ENCODE measurements at places on chromosomes 16 and 17. TPM values are rescaled to one million over a fixed set of nuclear protein-coding genes. Genes with fewer than 3 reads are reported as not detected.
A peak's percentile ranks its signal among the peaks of the same experiment; 100 is the strongest.

Gene RPRML
- total RNA-seq = 0.43 TPM

DNA sequence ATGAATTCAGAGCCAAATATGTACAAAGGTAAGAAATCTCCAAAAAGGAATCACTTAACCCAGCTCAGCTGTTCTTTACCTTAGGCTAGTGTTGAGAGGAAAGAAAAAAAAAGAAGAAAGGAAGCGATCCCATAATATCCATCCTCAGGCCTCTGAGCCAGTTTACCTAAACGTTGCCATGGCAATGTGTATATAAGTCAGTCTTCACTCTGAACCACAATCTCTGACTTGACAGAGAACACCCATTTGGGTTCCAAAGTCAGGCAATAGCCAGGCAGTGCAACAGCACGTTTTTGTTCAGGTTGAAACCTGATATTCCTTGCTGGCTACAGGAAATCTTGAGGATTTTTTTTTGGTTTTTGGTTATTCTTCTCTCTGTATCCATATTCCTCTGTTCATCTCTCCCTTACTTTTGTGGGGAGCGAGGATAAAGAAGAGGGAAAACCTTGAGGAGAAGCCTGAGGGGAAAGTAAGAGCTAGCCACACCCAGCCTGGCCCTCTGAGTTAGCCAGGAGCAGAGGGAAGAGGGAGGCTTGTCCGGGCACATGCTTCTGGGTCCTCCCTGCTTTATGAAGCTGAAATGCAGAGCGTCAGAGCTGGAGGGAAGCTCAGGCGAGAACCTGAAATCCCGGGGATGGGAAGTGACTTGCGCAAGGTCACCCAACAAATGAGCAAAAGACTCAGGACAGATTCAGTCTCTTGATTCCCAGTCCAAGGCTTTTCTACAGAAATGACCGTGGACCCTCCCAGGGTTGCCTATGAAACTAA is 152.7 kb downstream of the SOX9 start:
- H3K4me3 ChIP-seq = no peak overlapping the region
- no peak overlapping the region for H3K27ac ChIP-seq
- H3K27me3 ChIP-seq = no peaks in the 10 kb centered on the region
- no peaks in the 10 kb centered on the region for H3K36me3 ChIP-seq
- no peaks in the 10 kb centered on the region for H3K4me1 ChIP-seq

DNA sequence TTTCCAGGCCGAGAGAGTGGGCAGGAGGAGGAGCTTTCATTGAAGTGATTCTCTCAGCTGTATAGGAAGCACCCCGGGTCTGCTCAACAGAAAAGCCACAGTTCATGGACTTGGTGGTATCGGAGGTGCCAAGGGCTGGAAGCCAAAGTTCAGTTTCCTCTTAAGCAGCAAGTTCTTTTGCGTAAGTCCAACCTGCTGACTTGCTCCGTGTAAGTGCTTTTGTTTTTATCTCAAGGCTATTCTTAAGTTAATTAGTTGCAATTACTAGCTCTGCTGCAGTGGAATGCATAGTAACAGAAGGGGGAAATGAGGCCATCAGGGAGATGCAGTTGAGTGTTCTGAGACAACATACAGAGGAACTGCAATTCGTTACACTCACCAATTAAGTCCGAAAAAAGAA is 44.6 kb downstream of the SMIM36 start:
- H3K27me3 ChIP-seq = no peaks in the 10 kb centered on the region
- no peak overlapping the region for H3K4me3 ChIP-seq
- H3K4me1 ChIP-seq = no peaks in the 10 kb centered on the region
- no peaks in the 10 kb centered on the region for H3K36me3 ChIP-seq
- DNase-seq = no peak
- no peak overlapping the region for H3K27ac ChIP-seq

Gene C17orf107
- total RNA-seq = not detected

Gene MYH1
- 3,329 TPM for total RNA-seq

DNA sequence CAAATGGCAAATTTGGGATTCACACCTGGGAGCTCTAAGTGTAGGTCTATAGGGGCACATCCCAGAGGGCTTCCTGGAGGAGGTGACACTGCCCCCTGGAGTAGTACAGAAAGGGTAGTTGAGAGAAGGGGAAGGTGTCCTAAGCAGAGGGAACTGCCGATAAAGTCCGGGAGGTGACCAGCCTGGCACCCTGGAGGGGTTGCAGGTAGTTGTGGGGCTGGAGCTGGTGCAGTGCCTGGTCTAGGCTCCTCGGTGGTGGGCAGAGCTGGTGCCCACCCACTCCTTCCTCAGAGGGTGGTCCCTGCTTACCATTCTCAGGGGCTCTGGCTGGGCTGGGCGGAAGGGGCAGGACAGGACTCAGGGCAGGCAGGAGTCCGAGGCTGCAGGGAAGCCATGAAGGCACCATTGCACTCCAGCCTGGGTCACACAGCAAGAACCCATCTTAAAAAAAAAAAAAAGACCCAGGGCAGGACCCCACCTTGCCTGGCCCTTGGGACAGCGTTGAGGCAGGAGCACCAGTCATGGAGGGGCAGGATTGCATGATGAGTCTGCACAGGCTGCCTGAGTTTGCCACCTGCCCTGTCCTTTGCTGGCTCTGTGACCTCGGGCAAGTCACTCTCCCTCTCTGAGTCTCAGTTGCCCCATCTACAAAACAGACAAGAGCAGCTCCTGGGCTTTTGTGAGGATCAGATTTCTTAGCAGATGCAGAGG is 43.8 kb downstream of the LAT start:
- no peak overlapping the region for H3K4me3 ChIP-seq
- H3K27me3 ChIP-seq = no peaks in the 10 kb centered on the region
- H3K4me1 ChIP-seq = no peaks in the 10 kb centered on the region

GRCh38 chr17:75492555-75493168 is 22.7 kb downstream of the CASKIN2 start:
- H3K36me3 ChIP-seq = no peaks in the 10 kb centered on the region
- peaks cover 35% of the 10 kb centered on the region for H3K4me1 ChIP-seq
- H3K4me3 ChIP-seq = no peak overlapping the region
- no peak overlapping the region for H3K27ac ChIP-seq
- DNase-seq = no peak

GRCh38 chr16:4693956-4694641 is 737 bp downstream of the NUDT16L1 start:
- peaks cover 11% of the 10 kb centered on the region for H3K4me1 ChIP-seq
- DNase-seq = peak; percentile 57
- peak overlapping the region; percentile 92 for H3K4me3 ChIP-seq
- H3K27me3 ChIP-seq = no peaks in the 10 kb centered on the region

GRCh38 chr17:64103391-64104364 is 26.3 kb downstream of the ERN1 start:
- H3K4me3 ChIP-seq = no peak overlapping the region
- H3K27me3 ChIP-seq = no peaks in the 10 kb centered on the region
- DNase-seq = no peak
- H3K27ac ChIP-seq = no peak overlapping the region

- H3K27me3 ChIP-seq = no peaks in the 10 kb centered on the region
- no peak overlapping the region for H3K27ac ChIP-seq
- H3K36me3 ChIP-seq = no peaks in the 10 kb centered on the region
- no peak for DNase-seq
- no peaks in the 10 kb centered on the region for H3K4me1 ChIP-seq
- H3K4me3 ChIP-seq = no peak overlapping the region
Measured at GRCh38 chr17:51422634-51423033, 162.3 kb downstream of the UTP18 start.

Gene TOX3
- not detected for total RNA-seq

DNA sequence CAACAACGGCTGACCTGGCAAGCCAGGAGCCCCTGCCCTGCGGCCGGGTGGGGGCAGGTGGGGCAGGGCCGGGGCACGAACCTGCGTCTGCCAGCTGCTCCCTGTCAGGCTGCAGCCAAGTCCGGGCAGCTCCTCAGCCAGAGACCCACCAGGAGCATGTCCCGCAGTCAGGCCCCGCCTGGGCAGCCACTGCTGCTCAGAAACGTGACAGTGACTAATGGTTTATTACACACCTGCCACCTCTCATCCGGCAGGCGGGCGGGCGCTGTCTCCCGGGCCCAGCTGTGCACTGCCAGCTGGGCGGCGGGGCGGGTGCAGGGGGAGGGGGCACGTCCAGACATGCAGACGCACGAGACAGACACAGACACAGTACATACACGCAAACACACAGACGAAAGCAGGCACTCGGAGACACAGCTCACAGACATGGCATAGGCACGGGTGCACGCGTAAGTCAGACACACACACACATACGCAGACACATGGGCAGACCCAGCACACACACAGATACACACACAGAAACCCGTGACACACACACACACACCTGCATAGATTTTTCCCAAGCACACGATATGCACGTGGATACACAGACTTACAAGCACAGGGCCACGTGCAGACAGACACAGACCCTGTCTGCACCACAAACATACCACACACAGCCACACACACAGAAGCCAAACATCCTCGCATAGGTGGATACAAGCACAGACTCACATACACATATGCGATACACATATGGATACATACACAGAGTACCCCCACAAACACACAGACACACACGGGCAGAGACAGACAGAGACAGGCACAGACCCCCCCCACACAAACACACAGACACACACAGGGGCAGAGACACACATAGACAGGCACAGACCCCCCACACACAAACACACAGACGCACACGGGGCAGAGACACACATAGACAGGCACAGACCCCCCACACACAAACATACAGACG is 248.3 kb upstream of the CIBAR2 start:
- peak; percentile 63 for DNase-seq
- peaks cover 26% of the 10 kb centered on the region for H3K4me1 ChIP-seq
- no peak overlapping the region for H3K4me3 ChIP-seq
- peaks cover 6% of the 10 kb centered on the region for H3K36me3 ChIP-seq

- H3K27ac ChIP-seq = no peak overlapping the region
- no peaks in the 10 kb centered on the region for H3K36me3 ChIP-seq
- H3K4me1 ChIP-seq = peaks cover 14% of the 10 kb centered on the region
Measured at GRCh38 chr17:73071066-73071999, 21.2 kb downstream of the SLC39A11 start.

Gene HOXB8
- total RNA-seq = not detected

- peak overlapping the region; percentile 82 for H3K27ac ChIP-seq
- no peaks in the 10 kb centered on the region for H3K27me3 ChIP-seq
- H3K4me3 ChIP-seq = no peak overlapping the region
- DNase-seq = peak; percentile 66
Measured at GRCh38 chr17:50133028-50133768, 3.2 kb upstream of the SAMD14 start.

DNA sequence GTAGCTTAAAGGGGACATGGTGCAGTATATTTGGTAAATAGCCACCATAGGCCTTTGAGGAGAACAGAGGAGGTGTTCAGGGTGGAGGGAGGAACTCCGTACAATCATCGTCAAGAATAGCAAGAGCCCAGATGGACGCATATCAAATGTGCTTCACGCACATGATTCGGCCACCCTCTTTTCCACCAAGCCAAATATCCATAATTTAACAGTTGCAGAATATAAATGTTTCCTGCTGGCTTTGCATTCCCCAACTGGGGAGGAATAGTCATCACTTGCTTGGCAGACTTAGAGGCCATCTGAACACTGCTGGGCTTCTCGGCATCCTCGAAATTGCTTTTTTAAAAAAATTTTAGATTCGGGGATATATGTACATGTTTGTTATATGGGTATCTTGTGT is 111.9 kb upstream of the ERCC4 start:
- no peaks in the 10 kb centered on the region for H3K4me1 ChIP-seq
- no peak for DNase-seq
- H3K27me3 ChIP-seq = no peaks in the 10 kb centered on the region
- H3K27ac ChIP-seq = no peak overlapping the region
- H3K4me3 ChIP-seq = no peak overlapping the region

- no peaks in the 10 kb centered on the region for H3K36me3 ChIP-seq
- H3K4me1 ChIP-seq = peaks cover 49% of the 10 kb centered on the region
- no peaks in the 10 kb centered on the region for H3K27me3 ChIP-seq
- peak overlapping the region; percentile 86 for H3K27ac ChIP-seq
- peak; percentile 71 for DNase-seq
Measured at GRCh38 chr17:2406903-2407790, 6.3 kb upstream of the MNT start.

GRCh38 chr16:80006241-80007215 is 406.0 kb upstream of the MAF start:
- peaks cover 2% of the 10 kb centered on the region for H3K27me3 ChIP-seq
- no peaks in the 10 kb centered on the region for H3K4me1 ChIP-seq
- DNase-seq = peak; percentile 20
- no peak overlapping the region for H3K27ac ChIP-seq
- H3K36me3 ChIP-seq = no peaks in the 10 kb centered on the region

- no peak overlapping the region for H3K4me3 ChIP-seq
- H3K27me3 ChIP-seq = no peaks in the 10 kb centered on the region
- no peaks in the 10 kb centered on the region for H3K36me3 ChIP-seq
- H3K4me1 ChIP-seq = no peaks in the 10 kb centered on the region
Measured at GRCh38 chr16:68382296-68382718, 66.0 kb downstream of the SMPD3 start.
